ENCODE measurements at places on chromosomes 16 and 17. TPM values are rescaled to one million over a fixed set of nuclear protein-coding genes. Genes with fewer than 3 reads are reported as not detected.

DNA sequence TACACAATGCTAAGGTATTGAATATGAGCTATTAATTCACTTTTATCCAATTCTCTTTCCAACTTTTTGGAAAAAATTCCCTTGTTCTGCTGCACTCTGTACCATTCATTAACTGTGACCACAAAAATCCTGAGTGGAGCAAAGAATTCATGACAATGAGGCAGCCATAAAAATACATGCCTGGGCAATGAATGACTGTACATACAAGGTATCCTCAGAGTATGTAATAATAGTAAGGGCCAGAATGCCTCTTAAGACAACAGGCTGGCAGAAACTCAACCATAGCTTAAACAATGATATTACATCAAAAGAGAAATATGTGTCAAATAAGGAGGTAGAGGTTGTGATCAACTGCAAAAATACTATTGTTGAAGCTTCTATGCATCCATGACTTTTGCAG, 74.7 kb upstream of the CA10 start:
- no peak for DNase-seq

- DNase-seq = no peak
Observed at GRCh38 chr16:48632137-48632774, 22.3 kb upstream of the N4BP1 start.

GRCh38 chr17:15494821-15495220, 27.4 kb upstream of the CDRT4 start:
- DNase-seq = no peak

DNA sequence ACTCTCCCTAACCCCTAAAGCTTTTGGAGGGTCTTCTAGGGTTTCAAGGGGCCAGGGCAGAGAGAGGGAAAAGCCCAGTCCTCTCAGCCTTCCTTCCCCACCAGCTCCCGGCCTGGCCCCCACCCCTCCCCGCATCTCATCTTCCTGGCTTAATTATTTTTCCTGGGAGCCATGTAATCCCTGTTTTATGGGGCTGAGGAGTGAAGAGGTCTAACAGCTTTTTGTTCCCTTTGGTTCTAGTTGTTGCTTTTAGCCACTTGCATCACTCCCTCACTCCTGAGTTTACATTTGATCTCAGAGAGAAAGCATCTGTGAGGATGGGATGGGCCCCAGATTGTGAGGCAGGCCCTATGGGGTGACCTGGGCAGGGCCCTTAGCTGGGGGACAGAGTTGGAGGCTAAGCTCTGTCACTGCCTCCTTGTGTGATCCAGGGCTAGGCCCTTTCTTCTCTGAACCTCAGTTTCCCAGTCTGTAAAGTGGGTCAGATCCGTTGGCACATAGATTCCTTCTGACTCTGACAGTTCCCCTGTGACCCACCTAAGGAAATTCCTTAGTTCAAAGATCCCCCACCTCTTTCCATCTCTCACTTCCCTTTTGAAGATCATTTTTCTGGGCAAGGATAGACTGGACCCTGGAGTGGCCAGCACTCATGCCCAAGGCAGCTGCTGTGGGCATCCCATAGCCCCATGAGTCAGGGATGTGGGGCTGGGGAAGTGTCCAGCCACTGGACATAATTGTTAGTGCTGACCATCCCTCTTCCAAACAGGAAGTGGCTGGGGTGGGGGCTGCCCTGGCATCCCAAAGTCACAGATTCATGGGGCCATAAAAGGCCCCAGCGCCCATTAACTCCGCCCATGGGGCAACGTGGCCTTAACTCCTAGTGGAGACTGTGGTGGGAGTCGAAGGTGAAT, 20.1 kb downstream of the UNC119 start:
- no peak for DNase-seq

GRCh38 chr16:71358464-71358998, at the start of gene CALB2:
CALB2 (plus strand) TSS chr16:71358723; CDS start chr16:71358793, 70 bp downstream.
- DNase-seq = peak; percentile 75

DNA sequence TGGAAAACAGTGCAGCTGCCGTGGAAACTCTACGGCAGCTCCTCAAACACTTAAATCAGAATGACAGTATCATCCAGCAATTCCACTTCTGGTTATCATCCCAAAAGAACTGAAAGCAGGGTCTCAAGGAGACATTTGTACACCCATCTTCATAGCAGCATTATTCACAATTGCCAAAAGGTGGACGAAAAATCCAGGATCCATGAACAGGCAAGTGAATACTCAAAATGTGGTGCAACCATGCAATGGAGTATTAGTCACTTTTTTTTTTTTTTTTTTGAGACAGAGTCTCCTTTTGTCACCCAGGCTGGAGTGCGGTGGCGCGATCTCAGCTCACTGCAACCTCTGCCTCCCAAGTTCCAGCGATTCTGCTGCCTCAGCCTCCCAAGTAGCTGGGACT, 10.6 kb upstream of the AATK start:
- DNase-seq = no peak

- no peak for DNase-seq
Observed at GRCh38 chr17:57607553-57608120, 137.5 kb downstream of the CCDC182 start.

DNA sequence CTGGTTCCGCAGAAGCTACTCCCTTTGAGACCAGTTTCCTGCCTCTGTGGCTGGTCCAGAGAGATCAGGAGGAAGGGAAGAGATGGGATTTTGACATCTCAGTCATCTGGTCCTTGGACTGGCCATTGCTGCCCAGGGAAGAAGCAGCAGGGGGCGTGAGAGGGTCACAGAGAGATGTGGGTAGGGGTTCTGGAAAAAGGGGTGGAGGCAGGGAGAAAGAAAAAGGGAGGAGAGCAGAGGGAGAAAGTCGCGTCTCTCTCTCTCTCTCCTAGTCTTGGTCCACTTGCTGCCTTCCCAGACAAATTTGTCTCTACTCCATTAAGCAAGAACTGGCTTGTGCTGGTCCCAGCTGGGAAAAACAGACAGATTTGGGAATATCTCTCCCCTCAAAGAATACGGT, 4.4 kb downstream of the SHBG start:
- DNase-seq = peak; percentile 51

- DNase-seq = no peak
Observed at GRCh38 chr17:42494673-42495072, 36.0 kb downstream of the ATP6V0A1 start.

- no peak for DNase-seq
Observed at GRCh38 chr16:76268824-76269223, 8.4 kb upstream of the CNTNAP4 start.

GRCh38 chr17:42087042-42087701, 11.1 kb downstream of the ZNF385C start:
- DNase-seq = peak; percentile 2

GRCh38 chr17:77943971-77944370, 14.5 kb upstream of the TNRC6C start:
- DNase-seq = no peak

- DNase-seq = no peak
Observed at GRCh38 chr16:4639899-4640509, 15.4 kb downstream of the MGRN1 start.

Gene PHAF1
- total RNA-seq = 13.3 TPM

Gene GPRC5B
- total RNA-seq = 14.6 TPM

Gene MYLK3
- total RNA-seq = 0.03 TPM

Gene KRT25
- total RNA-seq = not detected

Gene KRTAP4-9
- total RNA-seq = not detected

Gene TAT
- 0.51 TPM for total RNA-seq

Measured in mucosa of descending colon (tissue), 3 donors.